WTC11 (cell line): ENCODE measurements at places on chromosomes 2 and 18.

DNA sequence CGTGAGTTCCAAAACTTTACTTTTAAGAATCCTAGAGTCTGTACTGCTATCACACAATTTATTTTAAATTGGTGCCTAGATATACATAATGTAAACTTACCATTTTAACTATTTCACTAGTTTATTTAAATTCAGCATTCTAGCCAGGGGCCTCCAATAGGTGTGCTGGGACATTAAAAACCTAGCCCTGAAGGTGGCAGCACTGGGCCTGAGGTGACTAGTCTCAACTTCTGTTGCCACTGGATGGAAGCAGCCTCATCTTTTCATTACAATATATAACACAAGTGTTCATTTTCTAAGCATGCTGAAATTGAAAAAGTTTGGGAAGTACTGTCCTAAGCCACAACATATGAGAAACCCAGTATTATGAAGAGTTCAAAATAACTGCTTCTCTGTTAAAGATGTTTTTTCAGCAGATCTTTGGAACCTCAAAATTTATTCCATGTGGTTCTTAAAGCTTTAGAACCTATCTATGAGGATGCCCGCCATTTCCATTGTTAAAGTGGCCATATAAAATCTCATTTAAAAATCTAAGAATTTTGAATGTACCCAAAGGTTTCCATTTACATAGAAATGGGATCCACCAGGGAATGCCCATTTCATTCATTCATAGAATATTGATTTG, 2.9 kb upstream of the RBBP8 start:
- H3K4me1 ChIP-seq: peaks cover 26% of the 10 kb centered on the region
- no peak overlapping the region for H3K27ac ChIP-seq
- H3K4me3 ChIP-seq: no peak overlapping the region
- peak; percentile 89 for DNase-seq
- no peaks in the 10 kb centered on the region for H3K36me3 ChIP-seq
- H3K27me3 ChIP-seq: peaks cover 6% of the 10 kb centered on the region; the same call in 1 of the 2 replicates

- no peak for DNase-seq
- H3K36me3 ChIP-seq: peaks cover 4% of the 10 kb centered on the region
- no peak overlapping the region for H3K4me3 ChIP-seq
- H3K4me1 ChIP-seq: no peaks in the 10 kb centered on the region
- no peaks in the 10 kb centered on the region for H3K27me3 ChIP-seq
- no peak overlapping the region for H3K27ac ChIP-seq
Observed at GRCh38 chr2:11703700-11704099, 33.7 kb upstream of the NTSR2 start.

- H3K27ac ChIP-seq: no peak overlapping the region; the same call in 1 of the 2 replicates
- no peak for DNase-seq
- H3K4me3 ChIP-seq: no peak overlapping the region
- no peaks in the 10 kb centered on the region for H3K27me3 ChIP-seq
- H3K4me1 ChIP-seq: peaks cover 6% of the 10 kb centered on the region; the same call in 1 of the 2 replicates
Observed at GRCh38 chr2:117933884-117934354, 80.0 kb downstream of the CCDC93 start.

DNA sequence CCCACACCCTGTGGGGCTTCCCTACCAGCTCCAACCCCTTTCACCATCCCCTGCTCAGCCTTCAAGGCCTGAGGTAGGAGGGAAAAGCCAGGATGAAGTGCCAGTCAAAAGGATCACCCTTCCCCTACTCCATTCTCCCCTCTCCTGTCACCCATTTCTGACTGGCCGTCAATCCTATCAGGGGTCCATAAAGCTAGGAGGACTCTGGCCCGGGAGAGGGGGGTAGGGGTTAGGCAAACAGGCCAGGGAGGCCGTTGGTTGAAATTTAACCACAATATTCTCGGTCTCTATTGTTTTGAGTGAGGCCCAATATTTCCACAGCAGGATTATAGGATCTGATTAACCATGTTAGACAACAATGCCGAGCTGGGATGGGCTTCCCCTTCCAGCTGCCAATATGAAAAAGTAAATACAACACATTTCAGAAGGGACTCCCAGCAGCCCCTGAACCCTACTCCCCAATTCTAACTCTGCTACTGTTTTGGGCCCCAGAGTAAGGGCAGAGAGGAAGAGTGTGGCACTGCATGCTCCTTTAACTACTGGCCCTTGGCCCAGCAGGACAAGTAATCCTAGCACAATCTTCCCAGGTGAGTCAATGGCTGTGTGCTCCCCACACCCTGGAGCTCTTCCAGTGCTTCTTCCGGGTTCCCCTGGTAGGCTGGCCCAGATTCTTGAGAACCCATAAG, 10.6 kb upstream of the IHH start:
- H3K4me3 ChIP-seq: no peak overlapping the region
- H3K36me3 ChIP-seq: no peaks in the 10 kb centered on the region
- DNase-seq: no peak
- H3K27ac ChIP-seq: no peak overlapping the region
- H3K4me1 ChIP-seq: peaks cover 6% of the 10 kb centered on the region
- H3K27me3 ChIP-seq: no peaks in the 10 kb centered on the region; the same call in 1 of the 2 replicates

DNA sequence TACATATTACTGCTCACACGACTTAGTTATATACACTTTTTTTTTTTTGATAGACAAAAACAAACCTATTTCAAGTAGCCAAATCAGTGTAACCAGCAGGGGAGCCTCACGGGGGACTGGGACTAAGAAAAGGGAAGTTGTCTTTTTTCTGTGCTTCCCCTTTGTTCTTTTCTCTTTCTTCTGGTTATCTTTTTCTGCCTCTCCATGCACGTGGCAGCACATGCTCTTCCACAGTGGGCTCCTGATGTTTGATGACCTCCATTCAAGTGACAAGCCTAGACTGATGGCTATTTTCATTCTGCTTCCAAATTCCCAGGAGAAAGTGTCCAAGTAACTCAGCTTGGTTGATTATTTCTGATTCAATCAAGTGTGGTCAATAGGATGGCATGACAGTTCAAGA, 98.2 kb upstream of the STK39 start:
- H3K4me1 ChIP-seq: peaks cover 17% of the 10 kb centered on the region
- H3K27me3 ChIP-seq: no peaks in the 10 kb centered on the region
- DNase-seq: no peak
- H3K36me3 ChIP-seq: no peaks in the 10 kb centered on the region
- H3K27ac ChIP-seq: no peak overlapping the region
- H3K4me3 ChIP-seq: no peak overlapping the region

- H3K27me3 ChIP-seq: peaks cover 3% of the 10 kb centered on the region; the same call in 1 of the 2 replicates
- 0 out of 2 replicates have a peak, but pooled peaks cover 3% of the 10 kb centered on the region for H3K4me1 ChIP-seq
- no peak overlapping the region for H3K4me3 ChIP-seq
- no peak overlapping the region for H3K27ac ChIP-seq
- no peaks in the 10 kb centered on the region for H3K36me3 ChIP-seq
- no peak for DNase-seq
Observed at GRCh38 chr2:48148841-48149430, 242.6 kb upstream of the FBXO11 start.

- H3K36me3 ChIP-seq: peaks cover 14% of the 10 kb centered on the region
- DNase-seq: no peak
- no peaks in the 10 kb centered on the region; the same call in 1 of the 2 replicates for H3K27me3 ChIP-seq
- H3K4me3 ChIP-seq: no peak overlapping the region
- H3K4me1 ChIP-seq: peaks cover 19% of the 10 kb centered on the region
- no peak overlapping the region for H3K27ac ChIP-seq
Observed at GRCh38 chr2:241890524-241891235, 21.2 kb downstream of the RTP5 start.

- DNase-seq: no peak
- no peak overlapping the region for H3K27ac ChIP-seq
- H3K27me3 ChIP-seq: no peaks in the 10 kb centered on the region
- no peaks in the 10 kb centered on the region for H3K4me1 ChIP-seq
- H3K4me3 ChIP-seq: no peak overlapping the region
- peaks cover 22% of the 10 kb centered on the region for H3K36me3 ChIP-seq
Observed at GRCh38 chr2:48480526-48480925, 49.4 kb upstream of the STON1 start.

DNA sequence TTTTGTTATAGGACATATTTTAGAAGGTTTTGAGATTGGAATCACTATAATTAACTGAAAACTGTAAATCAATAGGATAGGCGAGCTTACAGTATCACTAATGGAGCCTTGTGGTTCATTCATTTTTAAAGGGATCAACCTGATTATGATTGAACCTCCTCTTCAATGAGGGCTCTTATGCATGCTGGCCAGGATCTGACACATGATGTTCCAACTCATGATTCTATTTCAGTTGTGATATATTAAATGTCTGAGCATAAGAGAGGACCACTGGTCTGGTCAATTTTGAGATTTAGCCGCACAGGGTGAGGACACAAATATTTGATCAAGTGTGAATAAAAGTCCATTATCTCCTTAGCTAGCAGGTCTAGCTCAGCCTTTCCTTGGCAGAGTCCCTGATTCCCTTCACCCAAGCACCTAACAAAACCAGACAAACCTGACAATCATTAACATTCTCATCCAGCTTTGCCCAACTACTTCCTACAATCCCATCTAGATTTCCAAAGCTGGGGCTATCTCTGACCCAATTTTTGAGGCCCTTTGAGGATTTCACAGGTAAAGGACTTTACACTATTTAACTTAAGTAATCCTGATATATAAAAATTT, 6.9 kb upstream of the MAP4K4 start:
- H3K4me3 ChIP-seq: no peak overlapping the region
- H3K4me1 ChIP-seq: 0 out of 2 replicates have a peak, but pooled peaks cover 2% of the 10 kb centered on the region
- H3K27ac ChIP-seq: no peak overlapping the region
- H3K27me3 ChIP-seq: no peaks in the 10 kb centered on the region
- DNase-seq: no peak

DNA sequence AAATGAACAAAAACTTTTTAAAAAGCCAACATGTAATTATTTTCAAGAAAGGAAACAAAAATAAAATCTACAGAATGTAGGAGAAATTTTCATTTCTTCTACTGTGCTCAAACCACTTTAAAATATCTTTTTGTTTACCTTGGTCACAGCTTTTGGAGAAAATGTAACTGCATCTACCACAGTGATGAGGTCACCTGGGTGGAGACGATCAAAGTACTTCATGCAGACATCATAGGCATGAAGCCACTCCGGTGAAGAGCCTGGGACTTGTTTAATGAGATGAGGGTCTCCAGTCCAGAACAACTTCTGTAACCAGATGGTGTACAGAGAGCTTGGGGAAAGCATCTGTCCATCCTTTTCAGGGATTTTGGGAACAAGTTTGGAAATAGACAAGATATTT, 285.8 kb downstream of the NBAS start:
- no peaks in the 10 kb centered on the region for H3K27me3 ChIP-seq
- H3K4me1 ChIP-seq: peaks cover 21% of the 10 kb centered on the region
- no peak overlapping the region for H3K4me3 ChIP-seq
- DNase-seq: no peak

- DNase-seq: no peak
- no peaks in the 10 kb centered on the region for H3K27me3 ChIP-seq
- no peaks in the 10 kb centered on the region for H3K4me1 ChIP-seq
- H3K36me3 ChIP-seq: no peaks in the 10 kb centered on the region
- H3K4me3 ChIP-seq: no peak overlapping the region
- no peak overlapping the region for H3K27ac ChIP-seq
Observed at GRCh38 chr2:24214880-24215279, 40.0 kb downstream of the FAM228A start.

DNA sequence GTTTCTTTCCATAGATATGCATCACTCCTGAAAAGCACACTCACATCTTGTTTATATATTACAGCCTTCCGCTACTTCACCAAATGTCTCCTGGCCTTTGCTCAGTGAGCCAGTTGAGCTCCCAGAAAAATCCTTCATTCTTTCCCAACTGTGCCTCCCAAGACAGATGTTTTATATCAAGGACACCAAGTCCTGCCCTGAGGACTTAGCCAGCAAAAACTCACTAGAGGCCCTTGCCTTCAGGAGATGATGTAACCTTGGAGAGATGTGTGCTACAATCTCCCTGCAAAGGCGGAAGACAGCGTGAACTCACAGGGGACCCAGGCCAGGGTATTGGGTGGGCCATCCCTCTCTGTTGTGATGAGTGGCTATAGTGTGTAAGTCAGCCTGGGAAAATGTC, 86.1 kb upstream of the CTAGE1 start:
- H3K27ac ChIP-seq: no peak overlapping the region
- no peak overlapping the region for H3K4me3 ChIP-seq
- DNase-seq: no peak
- peaks cover 3% of the 10 kb centered on the region; the same call in 1 of the 2 replicates for H3K36me3 ChIP-seq
- no peaks in the 10 kb centered on the region for H3K27me3 ChIP-seq
